T-cell (primary cell): ENCODE measurements at places on chromosomes 16 and 17. TPM values are rescaled to one million over a fixed set of nuclear protein-coding genes. Genes with fewer than 3 reads are reported as not detected.

- DNase-seq, result no peak
- no peak overlapping the region for H3K27ac ChIP-seq
- no peaks in the 10 kb centered on the region for H3K36me3 ChIP-seq
- H3K4me3 ChIP-seq, result no peak overlapping the region
- H3K27me3 ChIP-seq, result peaks cover 2% of the 10 kb centered on the region
- H3K4me1 ChIP-seq, result no peaks in the 10 kb centered on the region
Measured at GRCh38 chr17:40915199-40915661, 22.2 kb downstream of the KRT23 start.

GRCh38 chr17:20315821-20316220 is 151.5 kb downstream of the LGALS9B start:
- no peaks in the 10 kb centered on the region for H3K36me3 ChIP-seq
- H3K4me1 ChIP-seq, result no peaks in the 10 kb centered on the region
- no peak overlapping the region for H3K27ac ChIP-seq
- no peak for DNase-seq
- no peak overlapping the region for H3K4me3 ChIP-seq
- H3K27me3 ChIP-seq, result no peaks in the 10 kb centered on the region

GRCh38 chr17:56893503-56893902 is 20.3 kb downstream of the TRIM25 start:
- H3K27ac ChIP-seq, result no peak overlapping the region
- no peak for DNase-seq

- no peaks in the 10 kb centered on the region for H3K36me3 ChIP-seq
- no peaks in the 10 kb centered on the region for H3K27me3 ChIP-seq
- no peak overlapping the region for H3K27ac ChIP-seq
- DNase-seq, result no peak
Measured at GRCh38 chr17:71099003-71099714, 929.8 kb downstream of the KCNJ2 start.

GRCh38 chr16:9503251-9503984 is 412.0 kb downstream of the HAPSTR1 start:
- H3K4me3 ChIP-seq, result no peak overlapping the region
- H3K27me3 ChIP-seq, result no peaks in the 10 kb centered on the region
- no peaks in the 10 kb centered on the region for H3K36me3 ChIP-seq
- H3K27ac ChIP-seq, result no peak overlapping the region
- DNase-seq, result no peak
- H3K4me1 ChIP-seq, result no peaks in the 10 kb centered on the region

Gene OMG
- total RNA-seq, result 0.90 TPM

DNA sequence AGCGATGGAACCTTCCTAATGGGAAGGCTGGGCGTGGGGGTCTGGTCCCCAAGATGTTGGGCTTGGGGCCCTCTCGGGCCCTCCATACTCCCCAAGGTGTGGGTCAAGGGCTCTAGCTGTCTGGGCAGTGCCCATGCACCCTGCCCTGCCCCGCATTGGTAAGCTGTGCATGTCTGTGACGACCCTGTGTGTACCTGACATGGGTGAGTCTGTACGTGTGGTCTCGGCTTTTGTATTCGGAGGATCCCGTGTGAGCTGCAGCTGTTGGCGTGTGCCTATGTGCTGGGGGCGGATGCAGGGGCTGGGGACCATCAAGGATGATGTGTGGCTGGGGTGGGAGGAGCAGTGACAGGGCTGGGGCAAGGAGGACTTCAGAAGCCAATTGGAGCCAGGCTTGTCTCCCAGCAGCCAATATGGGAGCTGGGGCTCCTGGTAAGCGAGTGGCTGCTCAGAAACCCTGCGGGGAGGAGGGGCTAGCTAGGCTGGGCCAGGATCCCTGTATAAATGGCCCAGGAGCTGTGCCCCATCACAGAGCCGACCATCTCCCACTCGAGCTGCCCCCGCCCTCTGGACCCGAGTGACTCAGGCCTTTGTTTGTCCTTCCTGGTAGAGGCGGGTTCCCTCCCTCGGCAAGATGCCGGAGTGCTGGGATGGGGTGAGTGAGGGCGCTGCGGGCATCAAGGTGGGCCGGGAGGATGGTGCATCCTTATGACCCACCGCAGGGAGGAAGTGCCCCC is at the start of gene NDRG4:
TSS of gene NDRG4 (plus strand) at position 529 of the 737 bp plus-strand sequence. CDS start at position 635, 106 bp downstream.
- peak; percentile 35 for DNase-seq
- H3K27me3 ChIP-seq, result peaks cover 64% of the 10 kb centered on the region
- H3K4me1 ChIP-seq, result peaks cover 27% of the 10 kb centered on the region

GRCh38 chr16:48197294-48197693 is 41.5 kb upstream of the ABCC12 start:
- no peaks in the 10 kb centered on the region for H3K36me3 ChIP-seq
- no peak overlapping the region for H3K4me3 ChIP-seq
- DNase-seq, result no peak
- H3K4me1 ChIP-seq, result no peaks in the 10 kb centered on the region
- peaks cover 6% of the 10 kb centered on the region for H3K27me3 ChIP-seq

DNA sequence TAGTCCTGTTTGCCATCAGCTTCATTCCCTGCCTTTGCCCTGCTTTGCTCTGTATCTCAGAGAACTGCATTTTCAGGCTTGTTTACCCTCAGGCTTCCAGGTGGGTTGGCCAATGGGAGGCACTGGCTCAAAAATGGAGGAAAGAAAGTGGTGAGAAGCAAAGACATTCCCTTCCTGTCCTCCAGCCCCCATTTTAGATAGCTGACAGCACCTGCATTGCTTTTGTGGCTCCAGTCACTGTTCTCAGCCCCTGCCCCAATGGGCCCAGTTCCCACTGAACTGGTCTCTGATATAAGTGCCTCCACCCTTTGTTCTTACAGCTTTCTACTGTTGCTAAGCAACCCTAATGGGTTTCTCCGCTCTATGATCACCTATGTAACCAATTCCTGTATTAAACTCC is 19.4 kb upstream of the SDK2 start:
- no peak overlapping the region for H3K27ac ChIP-seq
- no peaks in the 10 kb centered on the region for H3K36me3 ChIP-seq
- no peak overlapping the region for H3K4me3 ChIP-seq

GRCh38 chr17:43442711-43443110 is 41.1 kb upstream of the DHX8 start:
- H3K4me1 ChIP-seq, result no peaks in the 10 kb centered on the region
- H3K36me3 ChIP-seq, result no peaks in the 10 kb centered on the region
- H3K27me3 ChIP-seq, result no peaks in the 10 kb centered on the region
- no peak overlapping the region for H3K4me3 ChIP-seq
- H3K27ac ChIP-seq, result no peak overlapping the region
- no peak for DNase-seq

GRCh38 chr17:61305024-61305423 is 94.6 kb upstream of the TBX2 start:
- no peaks in the 10 kb centered on the region for H3K27me3 ChIP-seq
- no peaks in the 10 kb centered on the region for H3K4me1 ChIP-seq
- H3K27ac ChIP-seq, result no peak overlapping the region
- H3K4me3 ChIP-seq, result no peak overlapping the region
- H3K36me3 ChIP-seq, result no peaks in the 10 kb centered on the region

DNA sequence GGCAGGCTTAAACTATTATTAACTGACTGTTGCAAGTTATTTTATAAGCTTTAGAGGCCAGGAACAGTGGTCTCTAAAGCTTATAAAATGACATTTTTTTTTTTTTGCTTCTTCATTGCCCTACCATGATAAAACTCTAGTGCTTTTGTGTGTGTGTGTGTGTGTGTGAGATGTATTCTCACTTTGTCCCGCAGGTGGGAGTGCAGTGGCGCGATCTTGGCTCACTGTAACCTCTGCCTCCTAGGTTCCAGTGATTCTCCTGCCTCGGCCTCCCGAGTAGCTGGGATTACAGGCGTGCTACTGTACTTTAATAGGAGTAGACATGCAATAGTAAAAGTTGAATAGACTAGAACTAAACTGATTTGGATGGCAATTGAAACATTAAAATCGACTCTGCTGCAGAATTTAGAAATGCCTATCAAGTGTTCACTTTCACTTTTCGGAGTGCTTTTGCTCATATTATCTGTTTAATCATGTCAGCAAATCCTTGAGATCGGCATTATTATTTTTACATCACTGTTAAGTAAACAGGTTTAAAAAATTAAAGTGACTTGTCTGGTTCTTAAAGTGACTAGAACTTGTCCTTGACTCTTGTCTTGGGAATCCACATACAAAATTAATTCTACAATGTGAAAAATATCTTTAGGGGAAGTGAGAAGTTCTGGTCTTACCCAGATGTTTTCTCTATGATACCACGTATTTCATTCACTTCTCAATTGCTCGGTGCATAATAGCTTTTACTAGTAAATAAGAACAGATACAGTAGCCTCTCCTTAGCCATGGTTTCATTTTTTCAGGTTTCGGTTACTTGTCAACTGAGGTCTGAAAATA is 8.4 kb upstream of the PCTP start:
- no peak for DNase-seq
- H3K4me1 ChIP-seq, result no peaks in the 10 kb centered on the region
- no peaks in the 10 kb centered on the region for H3K36me3 ChIP-seq
- H3K27ac ChIP-seq, result no peak overlapping the region
- H3K27me3 ChIP-seq, result no peaks in the 10 kb centered on the region

Gene ITGA2B
- 1.1 TPM for total RNA-seq

Gene LPCAT2
- 1.1 TPM for total RNA-seq

DNA sequence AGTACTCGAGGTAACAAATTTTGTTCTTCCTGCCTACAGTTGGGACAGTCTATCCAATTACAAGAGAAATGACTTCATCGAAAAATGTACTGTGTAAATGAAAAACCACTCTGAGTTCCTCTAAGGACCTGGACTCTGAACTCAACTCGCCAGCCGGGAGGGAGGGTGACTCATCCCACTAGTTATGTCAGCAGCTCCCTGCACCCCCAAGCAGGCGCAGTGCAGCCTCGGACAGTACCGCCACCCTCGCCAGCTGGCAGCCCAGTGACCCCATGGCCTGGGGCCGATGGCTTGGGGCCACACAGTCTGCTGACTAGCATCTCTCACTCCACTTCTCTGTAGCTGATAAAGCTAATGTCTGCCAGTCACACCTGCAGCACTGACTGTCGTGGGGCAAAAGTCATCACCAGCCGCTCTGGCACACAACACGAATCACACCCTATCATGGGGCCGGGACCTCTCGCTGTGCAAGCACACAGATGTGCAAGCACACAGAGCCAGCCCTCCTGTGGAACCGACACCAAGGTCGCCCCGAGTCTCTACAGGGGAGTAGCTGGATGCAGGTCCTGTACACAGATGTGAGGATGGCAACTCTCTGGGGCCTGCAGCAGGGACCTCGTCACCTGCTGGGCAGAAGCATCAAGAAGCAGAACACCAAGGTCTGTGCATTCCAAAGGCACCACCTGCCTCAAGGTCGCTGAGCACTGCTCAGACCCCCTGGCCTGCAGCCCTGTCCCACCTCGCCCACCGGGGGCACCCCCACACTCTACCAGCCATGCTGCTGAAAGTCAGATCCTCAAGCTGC is 5.7 kb downstream of the CSNK1D start:
- no peak overlapping the region for H3K27ac ChIP-seq
- peaks cover 18% of the 10 kb centered on the region for H3K36me3 ChIP-seq
- H3K27me3 ChIP-seq, result no peaks in the 10 kb centered on the region
- DNase-seq, result no peak
- peaks cover 14% of the 10 kb centered on the region for H3K4me1 ChIP-seq

Gene MPP2
- total RNA-seq, result 3.9 TPM

DNA sequence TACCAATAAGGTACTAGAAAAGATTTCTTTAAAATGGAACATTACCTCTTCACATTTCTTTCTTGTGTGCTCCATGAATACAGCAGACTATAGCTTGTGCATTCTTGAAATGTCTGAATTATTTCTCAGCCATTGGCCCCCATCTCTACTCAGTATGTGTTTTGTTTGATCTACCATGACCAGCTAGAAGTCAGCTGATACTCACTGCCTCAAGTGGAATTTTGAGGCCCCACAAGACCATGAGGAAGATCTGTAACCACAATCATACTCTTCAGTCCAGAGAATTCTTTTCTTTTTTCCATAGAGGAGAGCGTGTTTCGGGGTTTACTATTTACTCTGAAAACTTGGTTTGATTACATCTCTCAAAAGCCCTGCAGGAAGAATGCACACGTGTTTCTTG is 319.1 kb downstream of the TOX3 start:
- no peak for DNase-seq
- H3K4me1 ChIP-seq, result no peaks in the 10 kb centered on the region
- H3K27me3 ChIP-seq, result peaks cover under 1% of the 10 kb centered on the region
- no peak overlapping the region for H3K4me3 ChIP-seq
- H3K36me3 ChIP-seq, result no peaks in the 10 kb centered on the region

Gene TNP2
- not detected for total RNA-seq

Gene RNF157
- total RNA-seq, result 63.9 TPM

Gene KRTAP9-2
- total RNA-seq, result not detected

DNA sequence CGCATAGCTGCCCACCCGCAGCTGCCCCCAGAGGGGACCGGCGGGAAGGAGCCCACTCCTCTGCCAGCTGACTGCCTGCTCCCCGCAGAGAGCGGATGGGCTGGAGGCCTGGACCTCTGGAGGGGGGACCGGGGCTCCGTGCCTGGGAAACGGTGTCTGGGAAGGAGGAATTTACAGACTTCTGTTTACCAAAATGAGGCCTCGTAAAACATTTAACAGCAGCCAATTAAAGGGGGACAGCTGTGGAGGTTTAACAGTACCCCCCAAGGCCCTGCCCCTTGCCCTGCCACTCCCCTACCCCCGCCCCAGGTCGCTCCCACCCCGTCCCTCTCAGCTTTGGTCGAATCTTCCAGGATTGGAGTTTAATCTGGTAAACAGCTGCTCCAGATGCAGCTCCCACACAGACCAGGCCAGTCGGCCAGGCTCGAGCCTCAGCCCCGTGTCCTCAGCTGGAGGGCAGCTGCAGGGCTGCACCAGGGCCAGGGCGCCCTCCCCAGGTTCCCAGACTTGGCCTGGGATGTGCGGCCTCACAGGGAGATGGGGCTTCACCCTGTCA is 41.1 kb downstream of the BAHCC1 start:
- H3K27ac ChIP-seq, result no peak overlapping the region
- no peaks in the 10 kb centered on the region for H3K36me3 ChIP-seq
- H3K27me3 ChIP-seq, result no peaks in the 10 kb centered on the region
- no peak for DNase-seq
- H3K4me1 ChIP-seq, result peaks cover 9% of the 10 kb centered on the region
- no peak overlapping the region for H3K4me3 ChIP-seq

GRCh38 chr17:70074956-70075355 is at the start of gene KCNJ16:
TSS of gene KCNJ16 (plus strand) at chr17:70075225. CDS start at chr17:70132088, 56,863 bp downstream.
- no peak within 1 kb of the TSS for H3K4me3 ChIP-seq
- no peak within 1 kb of the TSS for H3K27ac ChIP-seq
- no peaks in the 10 kb centered on the region for H3K4me1 ChIP-seq
- H3K27me3 ChIP-seq, result no peaks in the 10 kb centered on the region
- H3K36me3 ChIP-seq, result no peaks in the 10 kb centered on the region

Gene RRAD
- total RNA-seq, result not detected

DNA sequence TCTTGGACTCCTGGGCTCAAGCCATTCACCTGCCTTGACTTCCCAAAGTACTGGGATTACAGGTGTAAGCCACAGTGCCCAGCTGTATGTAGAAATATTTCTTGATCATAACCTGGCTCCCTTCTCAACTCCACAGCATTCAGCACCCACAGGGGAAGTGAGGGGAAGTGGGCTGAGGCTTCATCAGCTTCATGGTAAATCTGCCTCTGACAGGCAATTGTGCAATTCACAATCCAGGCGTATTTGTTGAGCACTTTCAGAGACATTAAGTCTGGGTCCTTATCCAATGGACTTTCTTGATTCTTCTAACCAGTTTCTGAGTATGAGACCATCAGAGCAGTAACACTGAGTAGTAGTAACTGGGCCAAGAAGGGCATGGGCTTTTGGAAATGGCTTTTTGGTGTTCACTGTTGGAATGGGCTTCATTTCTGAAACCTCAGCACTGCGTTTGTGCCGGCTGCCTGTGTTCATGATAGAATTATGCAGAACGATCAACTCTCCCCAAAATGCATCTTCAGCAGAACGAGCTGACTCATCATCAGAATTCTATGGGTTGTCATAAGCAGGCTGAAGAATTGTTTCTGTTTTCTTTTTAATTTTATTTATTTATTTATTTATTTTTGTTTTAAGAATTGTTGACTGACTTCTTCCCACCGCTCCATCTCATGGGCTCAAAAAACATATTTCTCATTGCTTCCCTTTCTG is 28.9 kb downstream of the FAM20A start:
- DNase-seq, result no peak
- H3K4me1 ChIP-seq, result no peaks in the 10 kb centered on the region
- H3K36me3 ChIP-seq, result no peaks in the 10 kb centered on the region
- no peak overlapping the region for H3K4me3 ChIP-seq
- H3K27me3 ChIP-seq, result no peaks in the 10 kb centered on the region
